RKO (cell line): ENCODE measurements at places on chromosomes 3 and 15.

- DNase-seq, result peak; percentile 57
Measured at GRCh38 chr3:3170998-3171397, 8.5 kb downstream of the CRBN start.

DNA sequence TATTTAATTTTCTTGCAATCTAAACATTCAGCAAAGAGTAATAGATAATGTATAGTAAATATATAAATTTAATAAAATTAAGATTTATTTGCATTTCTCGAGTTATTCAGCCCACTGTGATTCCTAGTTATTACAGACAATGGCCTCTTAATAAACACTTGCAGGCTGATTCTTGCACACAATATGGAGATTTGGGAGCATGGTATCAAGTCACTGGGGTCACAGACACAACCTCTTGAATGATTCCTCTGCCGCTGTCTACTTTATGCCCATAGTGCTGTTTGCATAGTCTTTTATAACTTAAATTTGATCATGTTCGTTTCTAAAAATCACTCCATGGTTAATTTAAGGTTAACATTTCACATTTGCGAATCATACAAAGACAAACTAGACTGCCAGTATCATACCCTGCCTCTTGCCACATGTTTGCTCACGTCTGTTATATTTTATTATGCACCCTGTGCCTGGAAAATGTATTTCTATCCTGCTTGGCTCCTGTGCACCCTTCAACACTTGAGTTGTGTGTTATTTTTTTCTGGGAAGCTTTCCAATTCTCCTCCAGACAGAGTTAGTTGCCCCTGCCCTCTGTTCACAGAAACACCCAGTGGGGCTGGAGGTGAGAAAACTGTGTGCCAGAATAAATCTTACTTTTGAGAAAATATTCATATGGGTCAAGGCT lies 206.3 kb upstream of the ROBO1 start:
- no peak for DNase-seq

GRCh38 chr3:129485721-129486663 lies 42.4 kb upstream of the RHO start:
- DNase-seq, result no peak

DNA sequence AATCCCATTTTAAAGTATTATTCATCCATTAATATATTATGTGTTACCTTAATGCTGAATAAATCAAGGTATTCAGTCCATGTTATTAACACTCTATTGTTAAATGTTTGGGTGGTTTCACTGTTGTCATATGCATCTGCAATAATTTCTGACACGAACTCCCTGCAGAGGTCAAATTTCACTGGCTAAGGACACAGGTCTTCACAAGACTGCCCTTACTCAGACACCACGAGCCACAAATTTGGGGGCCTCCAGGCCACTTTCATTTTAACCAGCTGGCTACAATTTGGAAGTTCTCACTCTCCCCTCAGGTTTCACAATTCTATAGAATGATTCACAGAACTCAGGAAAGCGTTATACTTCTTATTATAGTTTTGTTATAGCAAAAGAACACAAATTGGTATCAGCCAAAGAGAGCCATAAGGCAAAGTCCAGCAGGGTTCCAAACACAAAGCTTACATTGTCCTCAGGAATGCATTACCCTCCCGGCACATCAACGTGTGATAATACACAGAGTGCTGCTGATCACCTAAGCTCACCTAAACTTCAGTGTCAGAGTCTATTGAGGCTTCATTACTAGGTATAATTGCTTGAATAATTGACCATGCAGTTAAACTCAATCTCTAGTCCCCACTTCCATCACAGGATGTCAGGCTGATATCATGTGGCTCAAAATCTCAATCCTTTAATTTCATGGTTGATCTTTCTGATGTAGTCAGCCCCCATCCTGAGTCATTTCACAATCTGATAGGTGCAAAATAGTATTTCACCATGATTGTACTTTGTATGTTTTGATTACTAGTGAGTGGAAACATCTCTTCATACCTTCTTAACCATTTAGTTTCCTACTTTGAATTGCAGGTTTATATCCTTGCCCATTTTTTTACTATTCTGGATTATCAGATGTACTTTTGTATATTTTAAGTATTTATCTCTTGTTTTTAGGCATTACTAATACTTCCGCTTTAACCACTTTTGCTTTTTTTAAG lies 441.4 kb upstream of the AGTR1 start:
- no peak for DNase-seq

DNA sequence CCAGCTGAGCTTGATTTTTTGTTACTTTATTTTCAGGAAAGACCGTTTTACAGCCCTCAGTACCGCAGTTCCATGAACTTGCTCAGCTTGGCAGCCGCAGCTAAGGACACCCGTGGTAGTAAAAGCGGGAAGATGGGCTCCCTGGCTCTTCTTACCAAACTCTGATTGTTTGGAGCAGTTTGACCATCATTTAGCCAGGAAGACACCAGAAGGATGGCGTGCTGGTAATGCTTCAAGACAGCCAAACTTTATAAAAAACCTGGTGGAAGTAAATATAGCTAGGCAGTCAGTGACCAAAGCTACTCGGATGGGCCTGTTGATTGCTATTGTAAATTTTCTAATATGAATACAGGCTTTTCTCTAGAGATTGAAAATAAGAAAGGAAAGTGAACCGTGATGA lies 28.9 kb downstream of the POLR2M start:
- DNase-seq, result no peak

- peak; percentile 70 for DNase-seq
Measured at GRCh38 chr3:192850451-192850981, 67.1 kb downstream of the MB21D2 start.

DNA sequence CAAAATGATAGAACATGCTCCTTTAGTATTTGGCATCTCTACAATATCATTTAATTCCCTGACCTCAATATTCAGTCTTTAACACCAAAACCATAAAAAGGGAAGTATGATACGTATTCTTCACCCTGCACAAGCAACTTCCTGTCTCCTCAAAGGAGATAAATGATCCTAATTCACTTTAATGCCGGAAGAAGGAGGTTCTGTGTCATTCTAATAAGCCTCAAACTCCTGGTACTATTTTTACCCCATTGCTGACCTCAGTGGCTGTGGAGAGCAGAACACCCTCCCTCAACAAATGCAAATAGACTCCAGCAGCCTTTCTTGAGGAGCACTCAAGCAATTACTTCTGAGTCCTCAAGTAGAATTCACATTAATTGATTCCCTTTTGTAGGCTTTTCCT lies 173.3 kb downstream of the TMEM108 start:
- no peak for DNase-seq

DNA sequence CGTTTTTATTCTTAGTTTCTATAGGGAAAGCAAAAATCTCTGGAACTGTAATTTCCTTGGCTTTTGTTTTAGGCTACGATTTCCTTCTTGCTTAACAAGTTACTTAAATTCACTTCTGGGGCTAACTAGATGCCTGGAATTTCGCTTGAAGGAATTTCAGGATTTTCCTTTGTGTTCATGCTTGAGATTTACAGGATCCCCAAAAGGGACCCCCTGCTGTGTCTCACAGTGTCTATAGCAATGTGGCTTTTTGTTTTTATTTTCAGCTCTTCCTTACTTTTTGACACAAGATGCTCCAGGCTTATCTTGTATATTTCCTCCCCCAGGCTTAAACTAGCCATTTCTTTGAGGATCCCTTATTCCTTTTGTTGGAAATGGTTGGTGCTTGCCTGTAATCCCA lies 95.5 kb upstream of the DPPA4 start:
- DNase-seq, result no peak

DNA sequence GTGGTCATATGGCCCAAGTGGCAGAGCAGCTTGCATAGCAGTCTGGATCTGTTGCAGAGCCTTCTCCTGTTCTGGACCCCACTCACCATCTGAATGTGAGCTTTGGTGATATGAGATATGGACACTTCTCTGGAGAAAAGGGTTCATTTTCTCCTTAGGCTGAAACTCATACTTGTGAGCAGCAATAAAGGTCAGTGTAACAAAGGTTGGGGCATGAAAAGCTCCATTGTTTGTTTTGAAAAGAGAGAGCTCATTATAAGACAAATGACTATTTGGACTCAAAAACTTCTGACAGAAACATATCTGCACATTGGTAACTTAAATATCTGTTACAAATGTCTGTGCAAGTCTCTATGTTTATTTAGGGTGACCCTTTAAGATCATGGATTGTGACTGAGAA lies 517.3 kb downstream of the MFSD1 start:
- DNase-seq, result no peak

- no peak for DNase-seq
Measured at GRCh38 chr3:151770956-151771355, 37.2 kb downstream of the AADACL2 start.

DNA sequence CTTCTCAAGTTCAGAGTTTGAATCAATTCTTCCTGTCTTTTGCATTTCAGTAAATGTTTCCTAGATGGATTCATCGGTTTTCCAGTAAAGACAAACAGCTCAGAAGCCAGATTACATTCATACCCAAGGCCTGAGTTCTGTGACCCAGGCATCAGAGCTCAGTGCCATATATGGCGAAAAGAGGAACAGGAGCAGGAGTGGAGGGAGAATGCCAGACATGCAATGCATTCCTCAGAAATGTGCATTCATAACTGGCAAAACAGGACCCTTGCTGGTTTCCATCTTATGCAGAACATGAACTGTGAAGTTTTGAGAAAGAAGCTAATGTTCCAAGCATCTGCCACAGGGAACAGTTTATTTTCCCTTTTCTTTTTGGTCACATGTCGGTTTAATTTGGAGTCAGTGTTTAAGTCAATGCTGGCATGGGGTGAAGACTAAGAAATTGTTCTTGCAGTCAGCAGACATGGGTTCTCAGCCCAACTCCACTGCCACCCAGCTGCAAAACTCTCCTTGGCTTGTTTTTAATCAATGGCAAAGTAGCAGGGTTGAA lies 116.5 kb downstream of the LPP start:
- no peak for DNase-seq

DNA sequence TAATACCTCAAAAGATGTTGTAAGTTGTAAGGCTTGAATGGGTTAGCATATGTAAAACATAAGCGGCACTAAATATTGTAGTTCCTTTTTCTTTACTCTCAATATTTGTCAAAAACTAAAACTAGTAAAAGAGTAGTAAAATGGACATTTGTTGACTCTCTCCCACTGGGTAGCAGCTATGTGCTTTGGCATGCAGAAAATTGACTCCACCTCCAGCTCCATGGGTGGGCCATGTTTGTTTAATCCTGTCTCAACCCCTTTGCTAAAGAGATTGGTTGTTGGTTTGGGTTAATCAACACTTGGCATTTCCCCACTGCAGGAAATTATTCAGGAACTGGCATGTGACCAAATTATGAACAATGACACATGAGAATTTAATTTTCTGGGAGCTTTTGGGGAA lies 114.8 kb downstream of the EOMES start:
- peak; percentile 54 for DNase-seq

GRCh38 chr3:187858041-187858440 lies 112.8 kb upstream of the BCL6 start:
- DNase-seq, result no peak

- no peak for DNase-seq
Measured at GRCh38 chr15:40066589-40066988, 27.6 kb upstream of the SRP14 start.

GRCh38 chr15:76994001-76994400 lies 925 bp upstream of the PSTPIP1 start:
- DNase-seq, result no peak

- no peak for DNase-seq
Measured at GRCh38 chr3:139597947-139598346, 58.4 kb upstream of the RBP1 start.
